ENCODE measurements at places on chromosomes 4 and X. TPM values are rescaled to one million over a fixed set of nuclear protein-coding genes. Genes with fewer than 3 reads are reported as not detected.

The PPEF2 gene
- 0.21 TPM for total RNA-seq

The NEIL3 gene
- 22.7 TPM for total RNA-seq

The CT83 gene
- not detected for total RNA-seq

The CSAG2 gene
- 0.26 TPM for total RNA-seq

DNA sequence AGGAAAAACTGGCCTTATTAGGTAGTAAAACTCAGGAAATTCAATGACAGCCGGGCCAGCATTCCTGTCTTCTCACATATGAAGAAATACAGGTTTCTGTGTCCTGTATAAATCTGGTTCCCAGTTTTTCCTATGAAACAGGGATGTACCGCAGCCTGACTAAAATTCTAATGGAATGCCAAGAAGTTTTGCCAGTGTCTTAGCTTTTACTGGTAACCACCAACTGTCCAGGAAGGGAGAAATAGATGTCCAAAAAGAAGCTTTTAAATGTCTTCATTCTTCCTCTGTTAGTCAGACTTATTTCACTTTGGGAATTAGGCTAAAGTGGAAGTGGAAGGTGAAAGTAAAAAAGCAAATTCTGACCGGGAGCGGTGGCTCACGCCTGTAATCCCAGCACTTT is 108.0 kb upstream of the TBL1X start:
- no peak for DNase-seq

DNA sequence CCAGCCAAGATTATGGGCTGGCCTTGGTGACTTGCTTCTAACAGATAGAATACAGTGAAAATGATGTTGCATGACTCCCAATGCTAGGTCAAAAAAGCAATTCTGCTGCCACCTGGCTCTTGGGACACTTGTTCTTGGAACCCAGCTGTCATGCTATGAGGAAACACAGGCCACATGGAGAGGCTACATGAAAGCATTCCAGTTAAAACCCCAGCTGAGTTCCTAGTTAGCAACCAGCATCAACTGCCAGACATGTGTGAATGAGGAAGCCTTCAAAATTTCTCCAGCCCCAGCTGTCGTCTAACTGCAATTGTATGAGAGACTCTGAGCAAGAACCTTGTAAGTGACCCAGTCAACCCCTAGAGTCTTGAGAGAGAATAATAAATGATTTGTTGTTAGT is 105.2 kb upstream of the FGF16 start:
- no peak for DNase-seq

DNA sequence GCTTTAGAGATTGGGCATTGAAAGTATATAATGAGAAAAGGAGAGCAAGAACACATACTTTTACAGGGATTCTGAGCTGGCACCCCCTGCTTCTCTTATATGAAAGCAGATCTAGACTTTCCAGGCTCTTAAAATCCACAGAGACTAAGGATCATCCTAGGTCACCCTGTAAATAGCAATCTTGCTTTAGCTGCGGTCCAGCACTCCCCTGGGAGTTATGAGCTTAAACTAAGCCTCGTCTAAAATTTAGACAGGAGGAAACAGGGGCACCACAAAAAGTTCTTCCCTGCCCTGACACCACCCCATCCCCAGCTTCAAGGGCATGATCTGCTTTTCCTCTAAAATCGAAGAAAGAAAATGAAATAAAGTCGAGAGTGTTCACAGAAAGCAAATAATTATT is 143.3 kb upstream of the KCNIP4 start:
- DNase-seq = no peak

GRCh38 chr4:4358093-4358854 is 28.6 kb upstream of the NSG1 start:
- no peak for DNase-seq

DNA sequence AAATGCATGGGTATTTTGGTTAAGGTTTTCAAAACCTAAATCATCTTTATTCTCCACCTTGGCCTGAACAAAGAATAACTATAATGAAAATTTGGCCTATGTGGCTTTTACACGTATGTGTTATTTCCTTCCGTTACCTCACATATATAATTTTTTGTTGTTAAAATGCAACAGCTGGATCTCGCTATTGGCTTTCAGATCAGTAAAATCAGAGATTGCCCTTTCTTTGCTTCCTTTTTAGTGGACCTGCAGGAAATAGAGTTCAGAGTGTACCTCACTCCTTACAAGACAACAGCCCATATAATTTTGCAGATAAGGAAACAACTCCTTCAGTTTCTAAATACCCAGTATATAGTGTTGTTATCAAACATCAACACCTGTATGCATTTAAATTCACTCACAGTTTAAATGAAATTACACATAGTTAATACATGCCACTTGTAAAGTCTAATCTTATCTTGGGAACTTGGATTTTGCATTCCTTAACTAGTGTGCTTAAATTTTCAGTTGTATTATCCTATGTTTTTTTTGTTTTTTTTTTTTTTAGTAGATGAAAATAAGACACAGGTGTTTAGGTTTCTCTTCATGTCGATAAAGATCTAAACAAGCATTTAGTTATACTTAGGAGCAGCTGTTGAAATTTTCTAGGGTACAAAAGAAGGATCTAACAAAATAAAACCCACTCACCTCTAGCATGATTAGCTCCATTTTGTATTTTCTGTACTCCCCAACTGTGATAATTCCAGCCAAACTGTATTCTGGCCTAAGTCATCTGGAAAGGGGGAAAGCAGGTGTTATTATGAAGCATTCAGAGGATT is 96.2 kb upstream of the SPRY1 start:
- DNase-seq = no peak
